ENCODE measurements at places on chromosomes 3 and 15.

- no peak for DNase-seq
Observed at GRCh38 chr3:37675833-37676596, 185.7 kb upstream of the CTDSPL start.

- no peak for DNase-seq
Observed at GRCh38 chr3:122066331-122067213, 11.4 kb downstream of the CD86 start.

DNA sequence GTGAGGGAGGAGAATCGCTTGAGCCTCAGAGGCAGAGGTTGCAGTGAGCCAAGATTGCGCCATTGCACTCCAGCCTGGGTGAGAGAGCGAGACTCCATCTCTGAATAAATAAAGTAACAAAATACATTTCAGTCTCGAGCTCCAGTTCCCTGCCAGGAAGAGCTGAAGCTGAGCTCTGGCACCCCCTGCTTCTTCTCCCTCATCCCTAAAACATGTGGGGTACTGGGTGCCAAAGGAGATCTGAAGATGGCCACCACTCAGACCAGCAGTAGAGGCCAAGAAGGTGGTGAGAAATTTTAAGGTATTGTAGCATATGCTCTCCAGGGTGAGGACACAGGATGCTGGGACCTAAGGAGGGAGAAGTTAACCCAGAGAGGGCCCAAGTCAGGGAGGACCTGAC, 75.0 kb upstream of the CGNL1 start:
- no peak for DNase-seq

- no peak for DNase-seq
Observed at GRCh38 chr15:77030048-77030927, 35.4 kb downstream of the PSTPIP1 start.

DNA sequence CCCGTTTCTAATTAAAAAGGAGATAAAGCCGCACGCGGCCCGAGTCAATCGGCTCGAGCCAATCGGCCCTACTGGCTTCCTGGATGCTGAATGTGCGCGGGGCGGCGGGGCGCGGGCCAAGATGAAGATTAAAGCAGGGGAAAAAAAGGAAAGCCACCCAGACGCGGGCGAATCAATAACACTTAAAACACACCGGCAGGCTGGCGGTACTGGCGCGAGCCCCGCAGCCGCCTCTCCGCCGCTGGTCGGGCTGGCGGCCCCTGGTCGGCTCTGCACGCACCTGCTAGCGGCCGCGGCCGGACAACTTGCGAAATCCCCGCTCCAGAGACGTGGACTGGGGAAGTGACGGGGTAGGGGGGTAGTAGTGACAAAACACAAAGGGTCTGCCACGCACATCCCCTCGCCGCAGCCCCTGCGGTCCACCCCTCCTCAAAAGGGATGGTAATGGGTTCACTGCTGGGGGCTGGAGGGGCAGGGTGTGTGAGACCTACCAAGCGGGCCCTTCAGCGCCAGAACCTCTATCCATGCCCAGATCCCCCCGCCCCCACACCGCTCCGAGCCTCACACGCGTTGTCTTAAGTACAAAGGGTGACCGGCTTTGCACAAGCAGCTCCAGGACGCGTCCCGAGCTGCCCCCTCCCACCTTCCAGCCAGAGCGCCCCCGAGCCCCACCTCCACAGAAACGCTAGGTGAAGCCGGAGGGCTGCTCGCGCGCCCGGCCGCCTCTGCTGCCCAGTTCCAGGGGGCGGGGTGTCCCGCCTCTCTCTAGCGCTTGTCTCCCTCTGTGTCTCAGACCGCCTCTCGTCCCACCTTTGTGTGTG, 1.4 kb downstream of the WNT7A start:
- DNase-seq = no peak
